ENCODE measurements at places on chromosomes 5 and 9.

- no peak for DNase-seq
Measured at GRCh38 chr5:34460496-34460895, 195.6 kb upstream of the RAI14 start.

- DNase-seq, result no peak
Measured at GRCh38 chr5:660491-661030, 32.6 kb downstream of the TPPP start.

GRCh38 chr9:128276574-128277270, 646 bp downstream of the SWI5 start:
- no peak for DNase-seq

GRCh38 chr5:137737349-137738131, 1.7 kb upstream of the KLHL3 start:
- DNase-seq, result peak; percentile 8

DNA sequence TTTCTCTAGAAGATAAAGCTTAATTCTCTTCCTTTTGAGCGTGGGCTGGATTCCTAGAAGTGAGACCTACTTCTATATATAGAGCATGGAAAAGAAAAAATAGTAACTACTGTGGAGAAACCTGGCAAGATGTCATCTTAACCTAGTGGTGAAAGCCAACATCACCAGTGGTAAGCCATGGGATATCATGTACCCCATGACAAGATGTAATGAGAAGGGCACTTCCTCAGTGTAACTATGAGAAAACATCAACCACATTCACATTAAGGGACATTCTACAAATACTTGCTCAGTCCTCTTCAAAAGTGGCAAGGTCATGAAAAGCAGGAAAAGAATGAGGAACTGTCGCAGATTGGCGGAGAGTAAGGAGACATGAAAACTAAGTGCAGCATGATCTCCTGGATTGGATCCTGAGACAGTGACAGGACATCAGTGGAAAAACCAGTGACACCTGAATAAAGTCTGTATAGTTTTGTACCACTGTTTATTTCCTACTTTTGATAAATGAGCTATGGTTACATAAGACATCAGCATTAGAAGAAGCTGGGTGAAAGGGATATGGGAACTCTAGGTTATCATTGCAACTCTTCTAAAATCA, 65.4 kb downstream of the PRRC1 start:
- no peak for DNase-seq
